ENCODE measurements at places on chromosomes 3 and 15.

DNA sequence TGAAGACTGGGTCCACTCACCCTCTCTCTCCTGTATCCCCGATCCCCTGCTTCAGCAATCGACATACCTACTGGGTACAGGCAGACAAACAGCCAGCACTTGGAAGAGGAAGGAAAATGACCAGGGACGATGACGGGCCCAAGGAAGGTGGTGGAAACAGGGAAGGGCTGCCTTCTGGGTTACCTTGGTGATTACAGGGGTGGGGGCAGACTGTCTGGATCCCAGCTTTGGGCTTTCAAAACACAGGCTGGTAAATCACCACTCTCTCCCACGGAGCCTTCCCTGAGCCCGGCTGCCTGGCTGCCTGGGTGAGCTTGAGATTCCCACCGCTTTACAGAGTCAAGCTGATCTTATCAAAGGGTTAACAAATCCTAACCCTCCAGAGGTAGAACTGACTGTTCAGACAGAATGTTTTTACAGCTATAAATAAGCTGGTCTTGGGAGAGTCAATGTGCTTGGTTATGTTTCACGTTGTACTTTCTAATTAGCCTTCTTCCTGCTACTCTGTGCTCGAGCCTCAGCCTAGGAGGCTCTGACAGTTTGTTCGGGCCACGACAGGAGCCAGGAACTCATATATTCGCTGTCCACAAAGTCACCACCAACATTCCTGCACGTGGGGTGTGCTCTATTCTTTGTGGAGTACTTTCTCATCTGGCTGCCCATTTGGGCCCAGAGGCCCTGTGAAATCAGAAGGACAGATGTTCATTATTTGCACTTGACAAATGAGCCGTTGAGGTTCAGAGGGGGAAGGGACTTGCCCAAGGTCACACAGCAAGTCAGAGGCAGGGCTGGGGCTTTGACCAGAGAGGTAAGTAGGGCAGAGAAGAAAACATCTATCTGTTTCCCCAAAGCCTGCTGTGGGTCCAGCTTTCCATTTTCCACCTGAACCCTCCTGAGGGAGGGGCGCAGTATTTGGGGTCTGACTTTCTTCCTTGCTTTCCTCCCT is 63.5 kb downstream of the FEM1B start:
- DNase-seq: no peak

GRCh38 chr15:96225642-96226259 is 104.7 kb upstream of the NR2F2 start:
- no peak for DNase-seq

DNA sequence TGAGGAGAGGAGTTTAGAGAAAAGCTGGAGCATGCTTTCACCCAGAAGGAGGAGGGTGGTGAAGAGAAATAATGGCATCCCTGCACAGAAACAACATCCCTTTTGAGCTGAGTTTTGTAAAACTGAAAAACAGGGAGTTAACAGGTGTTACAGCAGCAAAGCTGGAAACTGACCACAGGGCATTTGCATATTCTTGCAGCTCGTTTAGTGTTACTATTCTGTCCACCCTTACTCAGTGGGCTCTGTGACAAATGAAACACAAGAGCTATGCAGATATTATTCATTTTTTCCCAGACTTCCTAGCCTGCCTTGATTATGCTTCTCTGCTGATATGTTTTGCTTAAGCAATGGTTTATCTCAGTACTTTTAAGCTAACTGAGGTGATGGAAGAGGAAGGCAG is 272.0 kb downstream of the NEK10 start:
- no peak for DNase-seq

GRCh38 chr3:179401561-179401960 is 49.7 kb downstream of the GNB4 start:
- no peak for DNase-seq

- no peak for DNase-seq
These were observed 3.0 kb downstream of the DLL4 start for GRCh38 chr15:40932156-40932555.

- DNase-seq: peak; percentile 95
These were observed at the start of gene TEX264 for GRCh38 chr3:51670823-51671733. TEX264 (plus strand) TSS chr3:51671252; CDS start chr3:51674305, 3,053 bp downstream.

- DNase-seq: peak; percentile 44
These were observed 32.4 kb downstream of the CD200R1L start for GRCh38 chr3:112814266-112814665.

DNA sequence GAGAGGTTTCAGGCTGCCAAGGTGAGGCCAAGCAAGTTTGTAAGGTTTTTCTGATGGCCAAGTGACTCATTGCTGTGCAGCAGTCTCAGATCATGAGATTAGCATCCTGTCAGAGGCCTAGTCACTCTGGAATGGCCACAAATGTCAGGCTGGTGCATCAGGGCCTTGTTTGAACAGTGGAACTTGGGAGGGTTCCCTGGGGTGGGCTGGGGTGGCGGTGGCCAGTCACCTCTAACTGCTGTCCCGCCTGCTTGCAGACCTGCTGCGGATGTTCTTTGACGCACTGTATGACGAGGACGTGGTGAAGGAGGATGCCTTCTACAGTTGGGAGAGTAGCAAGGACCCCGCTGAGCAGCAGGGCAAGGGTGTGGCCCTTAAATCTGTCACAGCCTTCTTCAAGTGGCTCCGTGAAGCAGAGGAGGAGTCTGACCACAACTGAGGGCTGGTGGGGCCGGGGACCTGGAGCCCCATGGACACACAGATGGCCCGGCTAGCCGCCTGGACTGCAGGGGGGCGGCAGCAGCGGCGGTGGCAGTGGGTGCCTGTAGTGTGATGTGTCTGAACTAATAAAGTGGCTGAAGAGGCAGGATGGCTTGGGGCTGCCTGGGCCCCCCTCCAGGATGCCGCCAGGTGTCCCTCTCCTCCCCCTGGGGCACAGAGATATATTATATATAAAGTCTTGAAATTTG is 2.8 kb upstream of the FAM131A start:
- no peak for DNase-seq

- DNase-seq: no peak
These were observed 141.3 kb upstream of the PDZRN3 start for GRCh38 chr3:73765878-73766545.

DNA sequence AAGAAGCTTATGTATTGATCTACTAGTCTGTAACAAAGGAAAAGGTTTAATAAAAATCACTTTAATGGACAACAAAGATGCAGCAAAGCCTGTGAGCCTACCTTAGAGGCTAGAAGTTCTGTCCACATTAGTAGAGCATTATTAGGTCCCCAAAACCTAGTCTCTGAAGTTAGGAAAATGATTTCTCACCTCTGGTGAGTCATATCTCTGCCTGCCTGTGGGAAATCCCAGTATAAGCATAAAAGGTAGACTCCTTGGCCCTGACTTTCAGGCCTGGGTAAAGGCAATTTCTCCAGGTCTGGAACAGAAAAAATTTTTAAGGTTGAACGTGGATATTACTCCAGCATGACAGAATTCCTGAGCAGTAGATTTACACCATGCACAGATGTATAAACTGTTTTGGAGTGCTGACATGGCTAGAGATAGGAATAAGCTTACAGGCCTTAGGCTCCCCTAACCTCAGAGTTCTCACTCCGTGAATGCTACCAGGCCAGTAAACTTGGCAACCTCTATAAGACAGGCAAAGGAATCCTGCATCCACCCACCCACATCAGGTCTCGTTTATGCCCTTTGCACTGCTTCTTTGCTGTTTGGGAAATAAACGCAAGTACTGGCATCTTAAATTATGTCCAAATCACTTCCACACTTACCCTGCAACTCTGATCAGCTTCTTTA is 104.1 kb downstream of the SERPINI1 start:
- no peak for DNase-seq

DNA sequence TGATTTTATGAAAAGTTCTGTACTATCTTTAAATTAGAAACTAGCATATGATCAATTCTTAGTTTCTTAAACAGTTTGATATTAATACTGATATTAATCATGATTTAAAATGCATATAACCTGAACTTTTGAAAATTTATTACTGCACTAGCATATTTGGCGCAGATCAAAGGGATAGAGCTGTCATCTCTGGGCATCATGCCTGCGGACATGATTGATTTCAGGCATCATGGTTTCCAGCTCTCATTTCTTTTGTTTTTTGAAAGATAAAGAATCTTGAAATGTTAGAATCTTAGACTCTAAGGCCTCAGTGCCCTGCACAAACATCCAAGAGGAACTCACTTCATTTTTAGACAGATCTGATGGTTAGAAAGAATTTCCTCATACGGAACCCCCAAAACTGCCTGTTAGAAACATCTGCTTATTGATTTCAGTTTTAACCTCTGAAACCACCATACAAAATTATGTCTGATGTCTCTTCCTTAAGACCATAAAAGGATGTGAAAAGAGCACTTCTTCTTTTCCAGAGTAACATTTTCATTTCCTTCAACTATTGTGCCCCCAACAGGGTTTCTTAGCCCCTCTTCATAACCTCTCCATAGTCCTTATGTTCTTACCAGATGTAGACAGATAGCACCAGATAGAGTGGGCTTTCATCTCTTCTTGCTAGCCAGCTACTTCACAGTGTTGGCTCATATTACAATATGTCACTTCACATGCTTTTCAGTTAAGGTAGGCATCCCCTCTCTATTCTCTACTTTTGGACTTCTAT is 110.8 kb downstream of the BBX start:
- DNase-seq: no peak

GRCh38 chr3:185363662-185364203 is 797 bp downstream of the MAP3K13 start:
- DNase-seq: no peak

- no peak for DNase-seq
These were observed 751 bp upstream of the RPS17 start for GRCh38 chr15:82540984-82541431.

DNA sequence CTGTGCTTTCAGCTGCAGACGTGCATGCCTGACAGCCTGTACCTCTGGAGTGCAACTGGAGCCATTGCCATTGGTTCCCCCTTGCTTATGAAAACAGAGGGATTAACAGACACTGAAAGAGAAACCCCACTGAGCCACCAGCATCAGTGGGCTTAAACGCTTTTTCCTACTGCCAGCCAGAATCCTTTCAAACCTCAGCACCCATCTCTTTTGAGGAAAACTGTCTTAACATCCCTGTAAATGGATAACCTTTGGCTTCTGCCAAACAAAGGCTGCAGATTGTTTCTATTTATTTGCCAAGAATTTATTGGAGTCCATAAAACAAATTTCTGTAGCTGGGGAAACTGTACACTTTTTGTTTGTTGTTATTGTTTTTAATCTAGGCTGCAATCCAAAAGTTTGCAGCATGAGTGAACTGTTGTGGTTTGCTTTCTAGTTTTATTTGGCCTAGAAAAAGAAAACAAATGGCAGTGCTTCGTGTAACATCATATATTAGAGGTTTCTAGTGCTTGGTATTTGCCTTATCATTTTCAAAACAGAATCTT is 369.2 kb upstream of the IL12A start:
- no peak for DNase-seq

- DNase-seq: no peak
These were observed 701 bp downstream of the SGO1 start for GRCh38 chr3:20185331-20185678.

- DNase-seq: no peak
These were observed 805.7 kb downstream of the TUSC7 start for GRCh38 chr3:117515309-117515708.

GRCh38 chr3:11826628-11827265 is 19.9 kb downstream of the TAMM41 start:
- no peak for DNase-seq

DNA sequence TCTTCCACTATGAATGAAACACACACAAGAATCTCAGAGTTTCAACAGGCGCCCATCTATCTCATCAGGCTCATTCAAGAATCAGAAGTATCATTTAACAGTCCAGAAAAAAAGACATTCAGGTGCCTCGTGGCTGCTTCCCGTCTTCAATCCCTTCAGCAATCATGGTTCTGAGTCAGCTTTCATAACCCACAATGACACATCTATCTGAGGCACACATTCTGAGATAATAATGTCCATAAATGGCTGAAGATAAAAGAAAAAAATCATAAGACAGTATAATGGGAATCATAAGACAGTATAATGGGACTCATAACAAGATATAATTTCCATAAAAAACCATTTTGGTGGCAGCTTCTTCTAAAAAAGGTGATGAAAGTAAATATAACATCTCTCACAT is 52.4 kb downstream of the TNIK start:
- no peak for DNase-seq

Data from CD4-positive, alpha-beta T cell treated with Interferon alpha-2 for 1 hour (primary cell).